ENCODE measurements at places on chromosomes 12 and 14.

DNA sequence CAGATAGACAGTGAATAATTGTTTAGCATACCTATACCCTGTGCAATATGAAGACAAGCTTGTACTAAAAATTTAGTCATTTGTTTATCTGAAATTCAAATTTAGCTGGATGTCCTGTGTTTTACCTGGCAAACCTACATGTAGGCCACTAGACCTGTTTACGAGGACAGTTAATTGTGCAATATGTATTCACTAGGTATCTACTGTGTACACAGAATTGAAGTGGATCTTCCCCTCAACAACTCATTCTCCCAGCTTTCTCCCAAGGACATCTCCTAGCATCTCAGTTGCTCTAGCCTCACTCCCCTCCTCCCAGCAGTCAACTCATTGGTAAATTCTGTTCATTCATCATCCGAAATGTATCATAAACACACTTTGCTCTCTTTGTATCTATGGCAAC lies 25.3 kb downstream of the AK7 start:
- DNase-seq, result no peak

DNA sequence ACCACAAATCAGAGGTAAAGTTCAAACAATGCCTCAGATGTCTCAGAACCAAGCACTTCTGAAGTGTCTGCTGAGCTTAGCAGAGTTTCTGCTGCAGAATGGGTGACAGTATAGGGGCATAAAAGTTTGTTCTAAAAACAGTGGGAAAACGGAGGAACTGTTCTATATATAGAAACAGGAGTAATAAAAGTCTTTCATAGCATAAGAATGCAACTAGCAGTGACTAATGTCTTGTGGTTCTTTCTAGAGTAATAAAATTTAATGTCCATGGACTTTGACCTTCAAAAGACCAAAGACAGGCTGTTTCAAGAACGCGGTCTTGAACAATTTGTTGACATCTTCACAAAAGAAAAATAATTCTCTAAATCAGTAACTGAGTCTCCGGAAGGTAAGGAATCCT lies 107.5 kb upstream of the FAR2 start:
- DNase-seq, result peak; percentile 1

DNA sequence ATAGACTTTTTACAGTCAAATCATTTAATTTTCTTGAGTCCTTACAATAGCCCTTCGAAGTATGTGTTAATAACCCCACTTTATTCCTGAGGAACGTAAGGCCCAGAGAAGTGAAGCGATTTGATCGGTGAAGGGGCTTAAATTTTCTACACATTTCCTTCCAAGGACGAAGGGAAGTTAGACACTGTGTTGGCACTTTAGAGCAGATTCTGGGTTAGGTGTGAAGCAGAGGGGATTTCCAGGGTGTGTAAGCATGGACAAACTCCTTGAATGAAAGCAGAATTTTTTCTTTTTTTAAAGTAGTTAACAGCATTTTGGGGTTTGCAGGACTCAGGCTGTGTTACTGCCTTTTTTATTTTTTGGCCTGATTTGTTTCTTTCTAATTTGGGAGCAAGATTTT lies 38.9 kb downstream of the PRORP start:
- DNase-seq, result no peak

GRCh38 chr14:104383088-104383995 lies 196.2 kb upstream of the C14orf180 start:
- DNase-seq, result no peak

- DNase-seq, result no peak
Observed at GRCh38 chr14:95275494-95275893, 44.2 kb downstream of the CLMN start.

All from suppressor macrophage treated with lipopolysaccharide for 4 hours (primary cell).